Activated naive CD4-positive, alpha-beta T cell treated with anti-CD3 and anti-CD28 coated beads for 36 hours (primary cell): ENCODE measurements at places on chromosomes 6 and 20. TPM values are rescaled to one million over a fixed set of nuclear protein-coding genes. Genes with fewer than 3 reads are reported as not detected.

RHAG gene
- not detected for total RNA-seq

PI16 gene
- total RNA-seq, result 0.24 TPM

ASIP gene
- total RNA-seq, result not detected

C20orf144 gene
- 0.15 TPM for total RNA-seq

ALDH8A1 gene
- not detected for total RNA-seq

C6orf141 gene
- 0.42 TPM for total RNA-seq

CDSN gene
- total RNA-seq, result not detected

KIAA1755 gene
- not detected for total RNA-seq

- DNase-seq, result no peak
- H3K27me3 ChIP-seq, result no peaks in the 10 kb centered on the region
- peak overlapping the region; percentile 37 for H3K27ac ChIP-seq
- peaks cover 26% of the 10 kb centered on the region for H3K4me1 ChIP-seq
- no peak overlapping the region for H3K4me3 ChIP-seq
Measured at GRCh38 chr6:12138936-12139335, 126.8 kb downstream of the HIVEP1 start.

DNA sequence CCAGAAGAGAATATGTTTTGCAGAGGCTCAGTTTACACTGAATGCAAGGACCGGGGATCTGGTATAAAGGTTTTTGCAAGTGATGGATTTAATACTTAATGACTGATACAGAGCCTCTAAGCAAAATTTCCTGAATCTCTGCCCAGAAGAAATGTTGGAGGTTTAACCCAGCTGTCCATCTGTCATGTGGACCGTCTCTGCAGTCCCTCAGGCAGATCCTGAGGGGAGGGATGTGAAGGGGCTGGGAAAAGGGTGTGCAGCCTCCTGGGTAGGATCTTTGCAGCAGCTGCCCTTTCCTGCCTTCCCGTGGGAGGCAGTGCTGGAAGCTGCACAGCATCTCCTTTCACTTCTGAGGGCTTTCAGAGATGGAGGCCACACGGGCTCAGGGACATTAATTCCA lies 207.0 kb downstream of the SLC24A3 start:
- no peaks in the 10 kb centered on the region for H3K36me3 ChIP-seq
- DNase-seq, result no peak
- H3K27me3 ChIP-seq, result no peaks in the 10 kb centered on the region
- no peak overlapping the region for H3K4me3 ChIP-seq

- no peaks in the 10 kb centered on the region for H3K4me1 ChIP-seq
- no peaks in the 10 kb centered on the region for H3K36me3 ChIP-seq
- H3K27me3 ChIP-seq, result peaks cover 15% of the 10 kb centered on the region
- H3K4me3 ChIP-seq, result no peak overlapping the region
- DNase-seq, result no peak
- no peak overlapping the region for H3K27ac ChIP-seq
Measured at GRCh38 chr6:56243518-56244070, 3.8 kb downstream of the COL21A1 start.

- H3K4me1 ChIP-seq, result no peaks in the 10 kb centered on the region
- no peaks in the 10 kb centered on the region for H3K36me3 ChIP-seq
- H3K4me3 ChIP-seq, result no peak overlapping the region
- no peak for DNase-seq
- H3K27me3 ChIP-seq, result no peaks in the 10 kb centered on the region
- H3K27ac ChIP-seq, result no peak overlapping the region
Measured at GRCh38 chr6:159117046-159117445, 52.2 kb upstream of the FNDC1 start.

DNA sequence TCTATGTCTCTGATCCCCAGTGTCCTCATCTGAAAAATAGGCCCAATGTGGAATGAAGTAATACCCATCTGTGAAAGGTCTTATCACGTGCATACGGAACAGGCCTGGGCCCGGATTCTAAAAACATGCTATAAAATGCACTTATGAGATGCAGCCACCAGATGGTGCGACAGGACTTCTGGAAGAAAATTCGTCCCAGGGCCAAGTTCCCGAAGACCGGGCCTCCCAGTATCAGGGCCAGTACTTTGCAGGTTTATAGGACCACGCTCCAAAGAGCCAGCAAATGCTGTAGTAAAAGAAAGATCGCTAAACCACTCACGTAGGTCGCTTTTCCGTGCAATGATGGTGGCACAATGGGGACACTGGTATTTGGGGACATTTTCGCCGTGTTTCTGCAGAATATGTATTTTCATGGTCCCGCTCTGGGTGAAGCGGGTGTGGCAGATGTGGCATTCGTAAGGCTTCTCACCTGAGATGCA lies 10.6 kb downstream of the CTCFL start:
- peak; percentile 58 for DNase-seq
- no peak overlapping the region for H3K27ac ChIP-seq
- no peaks in the 10 kb centered on the region for H3K36me3 ChIP-seq
- peaks cover 13% of the 10 kb centered on the region for H3K27me3 ChIP-seq

- peaks cover 12% of the 10 kb centered on the region for H3K36me3 ChIP-seq
- peak overlapping the region; percentile 99 for H3K27ac ChIP-seq
- peak; percentile 86 for DNase-seq
- peaks cover 64% of the 10 kb centered on the region for H3K4me1 ChIP-seq
- H3K27me3 ChIP-seq, result no peaks in the 10 kb centered on the region
- H3K4me3 ChIP-seq, result peak overlapping the region; percentile 86
Measured at GRCh38 chr6:37050045-37050853, 44.8 kb downstream of the FGD2 start.

DNA sequence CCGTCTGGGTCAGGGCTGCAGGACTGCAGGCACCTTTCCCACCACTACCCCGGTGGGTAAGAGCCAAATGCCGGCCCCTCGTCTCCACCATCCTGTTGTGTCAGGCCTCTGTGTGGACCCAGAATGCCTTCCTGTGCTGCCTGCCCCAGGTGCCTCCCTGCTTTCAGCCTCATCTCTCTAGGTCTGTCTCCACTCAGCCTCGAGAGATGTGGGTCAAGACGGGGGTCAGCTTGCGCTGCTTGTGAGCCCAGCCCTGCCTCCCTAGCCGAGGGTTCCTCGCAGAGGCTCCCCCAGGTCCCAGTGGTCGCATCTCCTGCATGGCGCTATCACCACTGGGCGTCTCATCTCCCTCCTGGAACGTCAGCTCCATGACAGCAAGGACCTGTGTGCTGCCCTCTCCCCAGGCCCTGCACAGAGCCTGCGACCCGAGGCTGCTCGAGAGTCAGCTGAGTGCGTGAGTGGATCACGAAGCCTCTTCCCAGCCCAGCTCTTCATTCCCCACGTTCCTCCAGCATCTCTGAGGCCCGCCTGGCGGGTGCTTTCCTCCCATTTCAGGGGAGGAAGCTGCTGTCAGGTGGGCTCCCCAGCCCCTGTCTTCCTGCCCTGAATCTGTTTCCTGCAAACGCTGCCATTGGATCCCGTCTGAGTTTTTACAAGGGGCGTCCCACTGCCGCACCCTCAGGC lies 38.7 kb upstream of the ZBP1 start:
- no peak overlapping the region for H3K27ac ChIP-seq
- H3K27me3 ChIP-seq, result no peaks in the 10 kb centered on the region
- H3K4me3 ChIP-seq, result no peak overlapping the region
- peaks cover 18% of the 10 kb centered on the region for H3K4me1 ChIP-seq
- no peak for DNase-seq
- H3K36me3 ChIP-seq, result no peaks in the 10 kb centered on the region

GRCh38 chr6:154478021-154478700 lies 32.3 kb downstream of the CNKSR3 start:
- no peaks in the 10 kb centered on the region for H3K36me3 ChIP-seq
- no peak overlapping the region for H3K4me3 ChIP-seq
- H3K27ac ChIP-seq, result no peak overlapping the region
- no peak for DNase-seq
- no peaks in the 10 kb centered on the region for H3K4me1 ChIP-seq
- peaks cover 2% of the 10 kb centered on the region for H3K27me3 ChIP-seq

DNA sequence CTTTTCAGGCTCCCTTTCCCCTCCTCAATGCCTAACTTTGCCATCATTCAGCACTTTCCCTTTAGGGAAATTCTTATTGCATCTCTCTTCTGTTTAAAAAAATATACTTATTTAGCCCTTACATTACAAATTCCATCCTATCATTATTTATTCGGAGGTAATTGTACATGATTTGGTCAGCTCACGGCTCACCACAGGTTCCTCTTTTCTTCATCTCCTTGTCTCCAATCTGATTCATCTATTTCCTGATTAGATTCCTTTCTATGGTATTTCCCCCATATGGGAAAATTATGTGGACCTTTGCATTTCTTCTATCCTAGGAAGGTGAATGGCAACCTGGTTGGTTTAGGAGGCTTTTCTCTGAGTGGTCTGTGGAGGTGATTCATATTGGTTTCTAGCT lies 12.9 kb upstream of the EMILIN3 start:
- H3K4me1 ChIP-seq, result no peaks in the 10 kb centered on the region
- no peaks in the 10 kb centered on the region for H3K36me3 ChIP-seq
- no peak overlapping the region for H3K27ac ChIP-seq
- no peak overlapping the region for H3K4me3 ChIP-seq

GRCh38 chr20:47606414-47606982 lies 104.8 kb downstream of the NCOA3 start:
- DNase-seq, result no peak
- peak overlapping the region; percentile 95 for H3K27ac ChIP-seq
- no peaks in the 10 kb centered on the region for H3K27me3 ChIP-seq
- peak overlapping the region; percentile 8 for H3K4me3 ChIP-seq
- peaks cover 18% of the 10 kb centered on the region for H3K36me3 ChIP-seq

GRCh38 chr20:11445891-11446290 lies 471.8 kb upstream of the BTBD3 start:
- H3K4me3 ChIP-seq, result no peak overlapping the region
- no peaks in the 10 kb centered on the region for H3K4me1 ChIP-seq
- H3K27ac ChIP-seq, result no peak overlapping the region
- no peak for DNase-seq

DNA sequence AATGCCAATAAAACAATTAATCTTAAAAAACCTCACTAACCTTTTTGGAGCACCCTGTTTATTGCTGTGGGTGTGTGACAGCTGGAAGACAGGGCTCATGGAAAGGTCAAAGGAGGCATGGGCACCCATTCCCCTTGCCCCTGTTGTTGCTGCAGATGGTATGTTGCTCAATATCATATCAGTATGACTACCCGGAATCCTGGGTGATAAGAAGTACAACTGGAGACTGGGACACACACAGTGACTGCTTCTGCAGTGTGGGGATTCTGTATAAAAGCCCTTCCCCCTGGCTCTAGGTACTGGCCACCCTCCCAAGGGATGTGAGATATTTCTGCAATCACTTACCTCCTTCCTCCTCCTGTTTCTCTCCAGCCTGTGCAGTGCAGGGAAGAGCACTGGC lies 47.3 kb upstream of the IL20RA start:
- H3K36me3 ChIP-seq, result no peaks in the 10 kb centered on the region
- no peak overlapping the region for H3K4me3 ChIP-seq
- peaks cover 13% of the 10 kb centered on the region for H3K4me1 ChIP-seq
- peaks cover 3% of the 10 kb centered on the region for H3K27me3 ChIP-seq
- DNase-seq, result no peak
